Caco-2 (cell line): ENCODE measurements at places on chromosomes 3 and 15.

- H3K4me3 ChIP-seq = no peak overlapping the region
- no peaks in the 10 kb centered on the region for H3K36me3 ChIP-seq
- no peak overlapping the region for H3K27ac ChIP-seq
- H3K4me1 ChIP-seq = peaks cover 11% of the 10 kb centered on the region
- DNase-seq = no peak
- H3K27me3 ChIP-seq = no peaks in the 10 kb centered on the region
These were observed 562.3 kb downstream of the PDCD6IP start for GRCh38 chr3:34360713-34361112.

- H3K27ac ChIP-seq = no peak overlapping the region
- H3K36me3 ChIP-seq = no peaks in the 10 kb centered on the region
- no peaks in the 10 kb centered on the region for H3K27me3 ChIP-seq
- no peak for DNase-seq
These were observed 15.6 kb downstream of the EEFSEC start for GRCh38 chr3:128168836-128169235.

- no peaks in the 10 kb centered on the region for H3K27me3 ChIP-seq
- no peak for DNase-seq
- no peak overlapping the region for H3K4me3 ChIP-seq
- peaks cover 10% of the 10 kb centered on the region for H3K4me1 ChIP-seq
- H3K36me3 ChIP-seq = no peaks in the 10 kb centered on the region
These were observed 55.9 kb upstream of the PHLDB2 start for GRCh38 chr3:111803123-111803593.

GRCh38 chr15:64774037-64774628 lies 1.3 kb downstream of the RBPMS2 start:
- no peak overlapping the region for H3K4me3 ChIP-seq
- no peak for DNase-seq
- no peaks in the 10 kb centered on the region for H3K27me3 ChIP-seq
- no peak overlapping the region for H3K27ac ChIP-seq
- no peaks in the 10 kb centered on the region for H3K36me3 ChIP-seq
- no peaks in the 10 kb centered on the region; the same call in 1 of the 2 replicates for H3K4me1 ChIP-seq

DNA sequence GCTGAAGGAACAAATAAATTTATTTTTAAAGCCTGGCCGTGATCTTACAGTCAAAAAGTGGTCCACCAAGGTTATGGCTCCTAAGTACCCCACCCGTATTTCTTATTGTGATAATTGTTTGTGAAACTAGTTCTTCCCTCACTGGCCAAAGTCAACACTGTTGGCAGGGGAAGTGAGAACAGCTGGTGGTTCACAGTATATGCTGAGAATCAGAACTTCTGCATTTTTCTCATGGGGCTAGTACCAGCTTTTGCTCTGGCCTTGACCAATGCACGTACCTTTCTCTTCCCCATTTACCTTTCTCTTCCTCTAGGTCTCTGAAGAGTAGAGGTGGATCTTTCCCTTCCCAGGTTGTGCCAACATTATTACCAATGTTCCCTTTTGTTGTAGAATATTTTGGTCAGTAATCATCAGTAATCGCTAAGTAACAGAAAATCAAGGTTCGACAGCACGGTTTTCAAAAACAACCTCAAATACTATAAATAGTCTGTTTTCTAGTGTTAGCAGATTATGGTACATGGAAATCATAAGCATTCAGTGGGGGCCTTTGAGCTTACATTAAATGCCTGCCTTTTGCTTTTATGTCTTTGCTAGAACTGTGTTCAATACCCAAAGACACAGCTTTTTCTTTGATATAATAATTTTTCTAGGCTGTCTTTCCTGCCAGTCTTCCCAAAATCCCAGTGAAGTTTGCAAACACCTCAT lies 268.0 kb downstream of the LPP start:
- H3K36me3 ChIP-seq = no peaks in the 10 kb centered on the region
- H3K27ac ChIP-seq = no peak overlapping the region
- no peak overlapping the region for H3K4me3 ChIP-seq
- H3K4me1 ChIP-seq = no peaks in the 10 kb centered on the region

DNA sequence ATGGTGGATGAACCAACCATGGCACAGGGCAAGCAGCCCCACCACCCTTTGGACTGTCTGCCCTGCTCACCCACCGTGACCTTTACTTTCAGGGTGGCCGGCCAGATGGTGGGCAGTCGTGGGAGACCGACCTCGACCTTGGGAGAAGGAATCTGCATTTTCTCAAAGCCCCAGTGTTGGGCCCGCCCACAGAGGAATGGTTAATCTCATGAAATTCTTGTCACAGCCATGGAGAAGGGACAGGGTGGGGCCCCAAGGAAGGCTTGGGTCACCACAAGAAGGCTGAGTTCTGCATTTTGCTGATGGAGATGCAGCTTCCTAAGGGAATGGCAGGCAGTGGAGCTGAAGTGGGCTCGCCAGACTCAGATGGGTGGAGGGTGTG lies 2.9 kb downstream of the PLXND1 start:
- no peaks in the 10 kb centered on the region; the same call in 1 of the 2 replicates for H3K36me3 ChIP-seq
- no peak overlapping the region for H3K27ac ChIP-seq
- H3K27me3 ChIP-seq = no peaks in the 10 kb centered on the region
- H3K4me3 ChIP-seq = no peak overlapping the region
- no peak for DNase-seq
